ENCODE measurements at places on chromosomes 4 and X.

DNA sequence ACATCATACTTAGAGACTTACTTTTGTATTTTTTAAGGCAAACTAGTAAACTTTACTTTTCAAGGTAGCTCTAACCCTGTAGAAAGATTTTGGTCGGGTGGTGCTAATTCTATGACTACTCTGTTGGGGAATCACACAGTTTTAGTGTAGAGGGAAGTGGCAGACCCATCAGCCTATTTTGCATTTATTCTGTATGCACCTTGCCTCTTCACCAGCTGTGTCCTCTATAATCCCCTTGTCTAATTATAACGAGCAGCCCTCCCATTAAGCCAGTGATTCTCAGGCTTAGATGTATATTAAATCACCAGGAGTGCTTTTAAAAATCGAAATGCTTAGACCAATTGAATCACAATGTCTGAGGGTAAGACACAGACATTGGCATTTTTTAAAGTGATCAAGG, 78.1 kb downstream of the GALNT7 start:
- no peak for DNase-seq

DNA sequence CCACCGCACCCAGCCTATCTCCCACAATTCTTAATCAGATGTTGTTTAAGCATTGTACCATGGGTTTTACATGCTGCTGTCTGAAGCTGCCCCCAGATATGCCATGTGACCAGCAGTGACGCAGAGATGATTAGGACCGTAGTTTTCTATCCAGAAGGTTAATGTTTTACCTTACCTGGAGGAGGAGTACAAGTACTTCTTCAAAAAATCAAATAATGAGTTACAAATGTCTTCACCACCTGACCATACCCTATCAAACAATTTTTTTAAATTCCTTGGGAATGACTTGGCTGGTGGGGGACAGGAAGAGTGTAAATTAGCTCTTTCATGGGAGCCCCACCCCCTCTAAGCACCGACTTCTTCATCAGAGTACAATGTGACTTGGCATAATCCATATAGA, 16.2 kb upstream of the SGMS2 start:
- DNase-seq, result no peak

GRCh38 chr4:43244688-43245382, 352.3 kb downstream of the GRXCR1 start:
- DNase-seq, result no peak

DNA sequence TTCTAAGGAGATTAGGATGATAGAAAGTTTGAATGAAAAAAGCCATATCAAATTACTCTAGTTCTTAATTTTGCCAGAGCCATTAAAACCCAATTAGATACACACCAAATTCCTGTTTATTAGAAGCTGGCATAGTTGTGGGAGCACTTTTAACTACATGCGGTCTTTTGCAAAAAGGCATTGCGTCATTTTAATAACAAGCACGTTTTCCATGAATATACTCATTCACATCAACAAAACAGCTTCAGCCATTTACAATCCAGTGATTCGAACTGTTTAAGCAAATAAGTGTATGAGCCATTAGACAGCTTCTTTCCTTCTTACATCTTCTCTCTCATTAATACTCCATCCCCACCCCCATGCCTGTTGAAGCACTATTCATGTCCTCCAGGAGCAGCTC, 109.5 kb upstream of the EOLA2 start:
- no peak for DNase-seq

DNA sequence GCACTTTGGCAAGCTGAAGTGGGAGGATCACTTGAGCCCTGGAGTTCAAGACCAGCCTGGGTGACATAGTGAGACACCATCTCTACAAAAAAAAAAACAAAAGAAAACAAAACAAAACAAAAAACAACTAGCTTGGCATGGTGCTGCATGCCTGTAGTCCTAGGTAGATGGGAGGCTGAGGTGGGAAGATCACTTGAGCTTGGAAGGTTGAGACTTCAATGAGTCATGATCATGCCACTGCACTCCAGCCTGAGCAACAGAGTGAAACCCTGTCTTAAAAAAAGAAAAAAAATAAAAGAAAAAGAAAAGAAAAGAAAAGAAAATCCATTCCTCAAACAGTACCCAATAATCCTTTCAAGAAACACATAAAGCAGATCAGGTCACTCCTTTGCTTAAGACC, 14.9 kb upstream of the ERCC6L start:
- no peak for DNase-seq

GRCh38 chr4:109315818-109316217, 13.4 kb upstream of the COL25A1 start:
- no peak for DNase-seq

- no peak for DNase-seq
Measured at GRCh38 chr4:185773419-185773818, 38.6 kb downstream of the SORBS2 start.

DNA sequence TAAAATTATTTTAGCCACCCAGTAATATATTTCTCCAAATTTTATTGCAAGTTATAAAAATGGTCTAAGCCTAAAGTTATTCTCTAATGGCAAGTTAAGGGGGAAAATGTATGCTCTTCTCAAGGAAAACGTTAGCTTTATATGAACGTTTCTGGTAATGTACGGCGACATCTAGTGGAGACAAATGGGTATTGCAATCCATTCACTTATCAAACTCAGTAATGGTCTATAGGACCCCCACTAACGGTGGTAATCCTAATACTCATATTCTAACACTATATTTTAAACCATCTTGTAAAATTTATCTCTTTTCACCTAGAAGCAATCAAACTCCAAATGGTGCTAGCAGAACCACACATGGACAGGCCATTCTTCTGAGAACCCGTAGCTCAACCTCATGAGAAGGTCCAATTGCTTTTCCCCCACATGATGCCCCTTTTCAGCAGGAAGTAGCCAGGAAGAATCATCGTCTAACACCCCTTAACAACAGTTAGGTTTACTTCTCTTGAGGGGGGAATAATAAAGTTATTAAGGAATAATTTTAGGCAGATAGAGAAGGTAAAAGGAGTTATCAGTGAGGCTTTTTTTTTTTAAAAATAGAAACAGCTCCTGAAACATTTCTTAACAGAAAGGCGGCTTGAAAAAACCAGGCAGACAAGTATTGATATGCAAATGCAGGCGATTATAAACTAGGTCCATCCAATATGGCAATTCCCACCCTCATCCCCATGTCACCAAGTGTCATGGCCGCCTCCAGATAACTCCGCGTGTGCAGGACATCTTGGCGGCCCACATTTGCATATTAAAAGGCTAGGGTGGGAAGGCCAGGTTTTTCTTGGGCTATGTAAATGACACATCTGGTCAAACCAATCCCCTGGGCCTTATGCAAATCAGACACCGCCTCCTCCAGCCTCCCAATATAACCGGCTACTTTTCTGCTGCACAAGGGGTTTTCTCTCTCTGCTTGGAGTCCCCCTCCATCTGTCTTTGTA, 35.0 kb downstream of the NUDT11 start:
- DNase-seq, result no peak

DNA sequence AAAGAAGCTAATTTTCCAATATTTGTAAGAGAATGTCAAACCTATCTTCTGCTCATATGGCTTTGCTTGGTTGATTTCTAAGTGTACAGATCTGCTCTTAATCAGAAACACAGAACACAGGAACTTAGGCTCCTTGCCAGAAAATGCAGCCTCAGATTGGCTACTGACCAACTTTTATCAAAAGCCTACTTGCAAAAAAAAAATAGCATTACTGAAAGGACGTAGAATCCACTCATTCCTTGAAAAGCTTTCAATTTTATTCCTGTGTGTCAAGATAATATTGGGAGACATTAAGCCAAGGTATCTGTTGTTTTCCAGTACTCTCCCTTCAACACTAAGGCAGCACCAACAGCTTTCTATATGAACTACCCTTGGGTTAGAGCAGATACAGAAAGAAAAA, 127.6 kb upstream of the INTU start:
- DNase-seq, result no peak

- no peak for DNase-seq
Measured at GRCh38 chr4:122847931-122848330, 21.3 kb downstream of the FGF2 start.

DNA sequence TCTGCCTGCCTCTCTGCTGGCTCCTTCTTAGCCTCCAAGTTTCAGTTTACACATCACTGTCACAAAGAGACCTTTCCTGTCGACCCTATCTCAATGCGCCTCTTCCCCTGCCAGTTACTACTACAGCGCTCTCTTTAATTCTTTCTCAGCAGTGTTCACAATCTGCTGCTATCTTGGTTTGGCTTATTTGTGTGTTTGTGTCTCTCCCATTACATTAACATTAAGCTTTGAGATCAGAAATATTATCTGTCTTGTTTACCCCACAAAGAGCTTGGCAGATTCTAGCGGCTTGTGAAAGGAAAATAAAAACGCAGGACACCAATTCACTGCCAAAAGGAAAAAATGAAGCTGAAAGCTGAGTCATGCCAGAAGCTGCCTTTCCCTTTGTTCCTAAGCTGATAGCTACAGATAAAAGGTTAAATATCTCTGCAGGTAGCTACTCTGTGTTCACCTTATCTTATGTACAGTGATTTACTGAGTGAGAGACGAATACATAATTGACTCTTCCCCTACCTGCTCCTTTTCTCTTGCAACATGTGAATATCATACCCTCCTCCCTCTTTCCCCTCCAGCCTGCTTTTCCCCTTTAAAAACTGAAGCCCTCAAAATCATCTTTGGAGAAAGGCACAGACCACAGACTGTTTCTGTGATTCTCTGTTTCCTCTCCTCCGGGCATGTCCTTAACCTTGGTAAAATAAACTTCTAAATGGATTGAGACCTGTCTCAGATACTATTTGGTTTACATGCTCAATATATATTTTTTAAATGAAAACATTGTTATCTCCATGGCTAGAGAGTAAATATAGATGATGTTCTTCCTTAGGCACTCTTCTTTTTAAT, 19.3 kb upstream of the SLC9A7 start:
- no peak for DNase-seq

DNA sequence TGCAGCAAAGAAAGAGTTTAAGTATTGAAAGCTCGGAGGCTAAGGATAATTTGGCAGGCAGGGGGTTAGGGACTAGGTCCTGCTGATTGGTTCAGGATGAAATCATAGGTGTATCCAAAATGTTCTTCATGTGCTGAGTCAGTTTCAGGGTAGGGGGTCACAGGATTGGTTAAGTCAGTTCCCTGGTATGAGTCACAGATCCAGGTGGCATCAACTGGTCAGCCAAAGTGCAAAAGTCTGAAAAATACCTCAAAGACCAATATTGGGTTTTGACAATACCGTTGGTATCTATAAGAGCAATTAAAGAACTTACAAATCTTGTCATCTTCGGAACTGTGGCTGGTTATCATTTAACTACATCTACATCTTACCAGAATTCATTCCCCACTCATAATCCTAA, 25.6 kb upstream of the PRDM8 start:
- DNase-seq, result no peak

- no peak for DNase-seq
Measured at GRCh38 chr4:141411936-141412335, 191.2 kb downstream of the ZNF330 start.
